ENCODE measurements at places on chromosomes 11 and 22.
A peak's percentile ranks its signal among the peaks of the same experiment; 100 is the strongest.

- no peak for DNase-seq
Measured at GRCh38 chr11:32100495-32100894, 9.6 kb downstream of the RCN1 start.

DNA sequence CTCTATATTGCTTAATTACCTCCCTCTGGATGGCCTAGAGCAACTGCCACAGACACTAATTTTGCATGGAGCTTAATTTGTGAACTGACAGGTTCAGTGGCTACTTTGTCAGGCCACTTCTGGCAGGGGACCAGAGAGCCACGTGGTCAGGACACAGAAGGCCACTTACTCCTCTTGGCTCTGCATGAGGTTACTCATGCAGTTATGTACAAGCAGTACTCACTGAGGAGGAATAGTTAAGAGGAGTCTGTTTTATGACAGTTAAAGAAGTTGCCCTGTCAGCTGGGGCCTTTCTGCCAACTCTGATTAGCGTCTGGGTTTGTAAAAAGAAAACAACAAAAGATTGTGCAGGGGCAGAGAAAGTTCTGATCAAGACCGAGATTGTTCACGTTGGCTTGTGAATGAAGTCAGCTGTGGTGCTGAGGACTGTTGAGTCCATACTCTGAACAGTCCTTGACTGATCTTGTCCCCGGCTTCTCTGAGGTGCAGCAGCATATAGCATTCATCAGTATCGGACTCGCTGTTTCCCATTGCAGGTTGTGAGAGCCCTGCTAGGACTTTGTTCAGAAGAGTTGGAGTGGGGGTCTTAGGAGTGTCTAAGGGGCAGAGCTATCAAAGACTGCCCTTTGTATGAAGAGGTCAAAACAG, 41.4 kb downstream of the PPFIBP2 start:
- DNase-seq: no peak

DNA sequence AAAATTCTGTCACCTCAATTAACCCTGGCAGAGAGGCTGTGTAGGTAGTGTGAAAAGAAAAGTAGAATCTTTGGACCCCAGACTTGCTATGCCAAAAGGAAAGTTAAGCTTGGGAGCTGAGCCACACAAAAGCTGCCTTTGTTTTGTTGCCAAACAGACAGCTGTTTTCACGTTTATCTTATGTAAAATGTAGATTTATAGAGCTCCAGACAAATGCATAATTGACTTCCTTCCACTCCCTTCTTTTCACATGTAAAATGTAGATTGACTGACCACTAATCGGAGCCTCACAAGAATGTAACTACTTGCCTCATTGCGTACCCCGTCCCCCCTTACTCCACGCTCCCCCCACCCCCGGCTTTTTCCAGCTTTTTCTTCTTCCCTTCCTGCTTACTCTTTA, 2302.2 kb upstream of the RAG2 start:
- DNase-seq: no peak

GRCh38 chr11:82176365-82176764, 557.3 kb downstream of the FAM181B start:
- no peak for DNase-seq

- DNase-seq: no peak
Measured at GRCh38 chr11:93659841-93660240, 1.6 kb upstream of the CEP295 start.

- DNase-seq: no peak
Measured at GRCh38 chr22:46546466-46547178, 9.2 kb upstream of the CELSR1 start.

- peak; percentile 40 for DNase-seq
Measured at GRCh38 chr11:83508804-83509203, 222.6 kb upstream of the CCDC90B start.

DNA sequence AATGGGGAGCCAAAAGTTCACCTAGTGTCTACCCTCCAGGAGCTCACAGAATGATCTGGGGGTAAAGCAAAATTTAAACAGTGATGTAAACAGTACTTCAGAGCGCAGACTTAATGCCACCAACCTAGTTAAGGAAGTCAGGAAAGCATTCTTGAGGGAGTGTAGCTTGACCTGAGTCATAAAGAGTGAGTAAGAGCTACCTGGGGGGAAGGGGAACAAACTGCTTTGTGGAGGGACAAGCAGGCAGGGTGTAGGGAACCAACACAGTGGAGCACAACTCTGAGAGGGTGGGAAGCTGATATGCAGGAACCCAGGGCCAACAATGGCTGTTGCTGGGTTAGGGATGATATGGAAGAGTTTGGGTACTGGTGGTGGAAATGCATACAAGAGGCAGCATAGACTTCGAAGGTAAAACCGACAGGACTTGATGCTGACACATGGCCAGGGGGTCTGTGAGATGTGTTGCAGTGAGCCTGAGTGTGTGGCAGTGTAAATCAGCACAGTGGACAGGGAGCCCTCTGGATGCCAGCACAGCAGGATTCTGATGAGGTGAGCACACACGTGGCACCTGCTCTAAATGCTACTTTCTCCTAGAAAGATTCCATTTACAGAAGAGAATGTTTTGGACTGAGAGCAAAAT, 58.3 kb upstream of the CYP2D6 start:
- no peak for DNase-seq
